ENCODE measurements at places on chromosomes 6 and 20.

DNA sequence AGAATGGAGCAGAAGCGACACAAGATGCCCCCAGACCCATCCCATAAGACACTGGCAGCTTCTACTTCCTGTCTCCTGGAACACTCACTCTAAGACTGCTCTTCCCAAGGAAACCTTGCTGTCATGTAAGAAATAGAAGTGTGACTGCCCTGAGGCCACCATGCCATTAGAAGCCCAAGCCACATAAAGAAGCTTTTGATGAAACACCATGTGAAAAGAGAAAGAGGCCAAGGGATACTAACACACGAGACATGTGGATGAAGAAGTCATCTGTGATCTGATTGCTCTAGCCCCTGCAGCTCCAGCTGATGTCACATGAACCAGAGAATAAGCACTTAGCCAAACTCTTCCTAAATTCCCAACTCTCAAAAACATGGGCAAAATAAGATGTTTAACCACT, 117.9 kb upstream of the PCSK2 start:
- DNase-seq: no peak

DNA sequence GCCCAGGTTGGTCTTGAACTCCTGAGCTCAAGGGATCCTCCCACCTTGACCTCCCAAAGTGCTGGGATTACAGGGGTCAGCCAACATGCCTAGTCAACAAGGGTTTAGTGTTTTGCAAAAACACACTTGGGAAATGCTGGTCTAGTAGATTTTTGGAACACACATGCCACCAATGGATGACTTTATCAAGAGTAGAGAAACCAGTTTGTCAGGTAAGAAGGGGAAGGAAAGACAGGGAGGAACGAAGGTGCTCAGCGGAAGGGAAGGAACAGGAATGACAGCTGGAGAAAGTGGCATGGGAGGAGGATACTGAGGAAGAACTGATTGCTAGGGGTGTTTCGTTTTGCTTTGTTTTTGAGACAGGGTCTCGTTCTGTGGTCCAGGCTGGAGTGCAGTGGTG, 15.6 kb upstream of the SEC63 start:
- no peak for DNase-seq

DNA sequence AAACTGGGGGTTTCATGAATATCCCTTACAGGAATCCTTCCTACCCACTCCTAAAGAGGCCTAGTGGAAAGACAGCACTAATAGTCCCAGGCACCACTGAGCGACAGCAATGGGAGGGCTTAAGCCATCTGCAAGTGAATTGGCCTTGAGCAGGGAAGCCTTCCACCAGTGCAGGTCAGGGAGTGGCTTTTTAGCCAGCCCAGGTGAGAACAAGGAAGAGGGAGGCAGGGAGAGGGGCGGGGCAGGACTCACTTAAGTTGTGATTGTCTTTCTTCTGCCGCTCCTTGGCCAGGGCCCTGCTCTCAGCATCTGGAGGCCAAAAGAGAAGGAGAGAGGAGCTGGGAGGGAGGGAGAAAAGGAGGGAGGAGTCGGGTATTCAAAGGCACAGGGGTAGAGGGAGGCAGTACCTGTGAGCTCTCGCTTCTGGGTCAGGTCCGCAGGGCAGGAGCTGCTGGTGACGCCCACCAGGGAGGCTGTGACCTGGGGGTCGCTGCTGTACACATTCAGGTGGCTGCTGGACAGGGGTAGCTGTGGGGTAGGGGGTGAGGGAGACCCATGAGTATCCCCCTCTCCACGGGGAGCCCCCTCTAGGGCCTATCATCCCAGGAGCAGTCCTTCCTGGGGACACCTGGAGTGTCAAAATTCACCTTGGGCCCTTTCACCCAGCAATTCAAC, 47.8 kb downstream of the TFEB start:
- no peak for DNase-seq

DNA sequence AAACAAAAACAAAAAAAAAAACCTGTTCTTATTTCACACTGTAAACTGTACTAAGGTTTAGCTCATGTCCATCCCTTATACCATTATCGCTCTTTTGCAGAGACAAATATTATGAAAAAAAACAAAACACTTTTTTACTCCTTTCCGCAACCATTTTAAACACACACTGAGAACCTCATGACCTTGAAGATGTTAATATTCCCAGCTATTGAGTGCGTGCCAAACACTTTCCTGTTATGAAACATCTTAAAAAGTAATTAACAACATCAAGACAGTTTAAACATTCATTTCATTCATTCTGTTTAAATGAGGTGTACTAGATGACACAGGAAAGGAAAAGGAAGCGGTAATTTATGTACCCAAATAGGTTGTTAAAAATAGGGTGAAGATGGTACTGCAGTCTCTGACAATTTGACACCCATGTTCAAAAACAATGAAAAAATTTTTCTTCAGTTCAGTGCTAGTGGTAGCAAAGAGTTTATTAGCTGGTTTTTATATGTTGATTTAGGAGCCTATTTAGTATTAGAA, 3.9 kb upstream of the ARHGAP18 start:
- DNase-seq: no peak

DNA sequence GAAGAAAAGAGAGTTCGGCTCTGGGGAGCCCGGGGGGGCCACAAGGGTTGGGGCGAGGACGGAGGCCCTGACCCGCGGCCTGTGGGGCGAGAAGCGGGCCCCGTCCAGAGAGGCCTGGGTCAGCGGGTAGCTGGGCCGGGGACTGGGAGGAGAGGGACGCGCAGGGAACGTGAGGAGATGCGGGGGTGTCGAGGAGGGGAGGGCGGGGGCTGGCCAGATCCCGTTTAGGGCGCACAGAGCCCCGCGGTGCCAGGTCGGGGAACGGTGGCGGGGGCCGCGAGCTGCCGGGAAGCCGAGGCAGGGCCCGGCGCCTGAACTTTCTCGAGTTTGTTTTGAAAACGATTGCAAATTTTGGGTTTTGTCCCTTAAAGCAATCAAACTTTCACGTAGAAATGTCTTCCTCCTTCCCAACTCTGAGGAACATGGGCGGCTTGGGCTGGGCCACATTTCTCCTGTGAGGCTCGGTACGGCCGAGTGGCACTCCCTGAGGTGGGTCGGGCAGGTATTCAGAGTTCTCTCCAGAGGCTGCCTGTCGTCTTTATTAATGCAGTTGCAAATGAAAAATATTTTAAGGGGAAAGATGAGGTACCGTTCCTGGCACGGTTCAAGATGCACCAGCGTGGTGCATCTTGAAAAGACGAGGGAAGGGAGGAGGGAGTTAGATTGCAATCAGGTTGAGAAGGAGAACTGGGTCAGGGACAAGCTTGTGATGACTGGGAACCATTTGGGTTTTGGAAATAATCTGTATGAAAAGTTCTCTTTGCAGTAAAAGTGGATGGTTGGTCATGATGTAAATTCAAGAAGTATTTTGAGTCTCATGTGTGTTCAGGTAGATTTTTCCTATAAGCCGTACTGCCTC, 972 bp downstream of the RNF8 start:
- no peak for DNase-seq

DNA sequence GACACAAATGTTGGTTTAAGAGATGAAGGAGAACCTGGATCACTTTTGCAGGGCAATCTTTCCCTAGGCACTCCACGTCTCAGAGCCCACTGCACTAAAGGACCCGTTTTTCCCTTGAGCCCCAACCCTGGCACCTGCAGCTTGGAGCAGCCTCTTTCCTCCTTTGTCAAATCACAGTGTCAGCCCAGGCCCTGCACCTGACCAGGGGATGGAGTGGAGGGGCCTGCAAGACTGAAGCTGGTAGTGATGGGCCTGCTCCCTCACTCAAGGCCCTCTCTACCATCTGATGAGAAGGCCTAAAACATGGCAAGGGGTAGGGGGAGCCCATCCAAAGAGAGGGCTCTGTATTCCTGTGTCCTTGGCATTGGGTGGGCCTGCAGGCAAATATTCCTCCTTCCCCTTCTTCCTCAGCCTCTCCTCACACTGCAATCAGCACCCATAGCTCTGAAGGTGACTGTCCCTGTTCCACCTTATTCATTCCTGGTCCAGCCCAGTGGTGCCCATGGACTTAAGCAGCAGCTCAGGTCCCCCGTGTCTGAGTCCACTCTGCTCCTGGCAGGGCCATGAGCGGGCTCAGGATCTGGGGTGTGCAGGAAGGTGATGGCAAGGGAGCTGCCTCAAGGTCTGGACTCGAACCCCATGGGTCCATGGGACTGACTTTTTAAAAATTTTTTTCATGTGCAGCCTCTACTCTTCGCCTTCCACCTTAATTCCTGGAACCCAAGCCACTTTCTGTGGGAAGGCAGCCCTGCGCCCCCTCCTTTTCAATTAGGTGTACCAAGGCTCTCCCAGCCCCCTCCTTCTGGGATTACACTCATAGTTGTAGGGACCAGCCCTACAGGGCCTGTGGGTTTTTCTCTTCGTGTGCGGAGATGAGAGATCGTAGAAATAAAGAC, 6.7 kb downstream of the RAET1G start:
- DNase-seq: no peak

DNA sequence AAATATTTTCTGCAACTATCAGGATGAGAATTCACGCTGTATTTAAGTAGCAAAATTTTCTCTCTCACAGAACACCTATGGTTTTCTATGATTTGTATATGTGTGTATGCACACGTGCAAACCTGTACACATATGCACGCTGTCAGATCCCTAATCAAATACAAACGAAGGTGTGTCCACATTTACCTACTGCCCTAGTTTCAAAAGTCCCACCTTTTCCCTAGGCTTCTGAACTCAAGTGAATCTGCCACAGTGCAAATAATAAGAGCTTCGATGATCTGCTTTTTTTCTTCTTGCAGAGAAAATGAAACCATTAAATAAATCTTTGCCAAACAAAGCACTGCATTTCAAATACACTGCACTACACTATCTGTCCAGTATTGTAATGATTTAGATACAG, 6.5 kb downstream of the HIVEP2 start:
- no peak for DNase-seq
